ENCODE measurements at places on chromosomes 6 and 20.

DNA sequence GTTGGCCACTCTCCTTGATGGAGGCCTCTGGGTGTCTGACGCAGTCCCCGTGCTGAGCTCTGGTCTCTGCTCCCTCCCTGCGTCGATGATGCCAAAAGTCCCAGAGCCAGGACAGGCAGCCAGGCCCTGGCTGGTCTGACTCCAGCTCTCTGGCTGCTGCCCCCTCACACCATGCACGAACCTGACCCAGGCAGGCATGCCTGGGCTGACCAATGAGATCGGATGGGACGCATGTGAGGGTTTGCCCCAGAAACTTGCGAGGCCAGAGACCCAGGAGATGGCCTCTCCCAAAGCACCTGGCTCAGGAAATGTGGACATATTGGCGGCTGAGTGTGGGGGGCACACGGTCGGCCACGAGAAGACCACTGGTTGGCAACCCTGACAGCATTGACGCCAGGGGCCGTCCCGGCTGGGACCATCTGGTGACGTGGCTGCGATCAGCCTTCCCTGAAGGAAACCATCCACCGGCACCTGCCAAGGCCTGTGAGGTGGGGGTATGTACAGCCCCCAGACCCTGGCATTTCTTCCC, 51.2 kb upstream of the FRMD1 start:
- no peak for DNase-seq

DNA sequence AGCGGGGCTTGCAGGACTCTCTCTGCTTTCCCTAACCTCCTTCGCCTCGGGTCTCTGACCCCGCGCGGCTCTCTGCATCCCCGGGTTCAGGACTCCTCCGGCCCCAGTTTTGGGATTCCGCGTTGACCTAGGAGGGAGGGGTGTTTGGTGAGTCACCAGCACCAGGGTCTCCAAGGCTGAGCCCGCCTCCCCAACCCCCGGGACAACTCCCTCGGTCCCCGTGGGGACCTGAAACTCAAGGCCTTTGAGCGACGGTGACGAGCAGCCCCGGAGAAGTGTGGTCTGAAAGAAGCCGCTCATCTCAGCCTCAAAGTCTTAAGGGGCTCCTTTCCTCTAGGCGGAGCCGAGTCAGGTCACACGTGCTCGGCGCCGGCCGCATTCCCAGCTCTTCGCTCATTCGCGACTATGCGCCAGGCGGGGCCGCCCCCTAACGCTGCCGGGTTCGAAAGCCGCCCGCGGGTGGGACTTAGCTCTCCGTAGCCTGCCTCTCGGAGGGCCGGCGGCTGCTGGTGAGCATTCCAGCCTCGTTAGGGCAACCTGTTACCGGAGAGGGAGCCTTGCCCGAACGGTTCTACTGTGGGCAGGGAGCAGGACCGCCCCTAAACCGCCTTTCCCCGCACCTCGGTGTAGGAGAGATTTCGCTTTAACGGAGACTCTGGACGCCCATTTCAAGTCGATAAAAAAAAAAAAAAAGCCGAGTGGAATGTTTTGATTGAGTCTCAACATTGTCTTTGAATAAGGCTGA, 3.0 kb upstream of the PRDM13 start:
- DNase-seq, result no peak

DNA sequence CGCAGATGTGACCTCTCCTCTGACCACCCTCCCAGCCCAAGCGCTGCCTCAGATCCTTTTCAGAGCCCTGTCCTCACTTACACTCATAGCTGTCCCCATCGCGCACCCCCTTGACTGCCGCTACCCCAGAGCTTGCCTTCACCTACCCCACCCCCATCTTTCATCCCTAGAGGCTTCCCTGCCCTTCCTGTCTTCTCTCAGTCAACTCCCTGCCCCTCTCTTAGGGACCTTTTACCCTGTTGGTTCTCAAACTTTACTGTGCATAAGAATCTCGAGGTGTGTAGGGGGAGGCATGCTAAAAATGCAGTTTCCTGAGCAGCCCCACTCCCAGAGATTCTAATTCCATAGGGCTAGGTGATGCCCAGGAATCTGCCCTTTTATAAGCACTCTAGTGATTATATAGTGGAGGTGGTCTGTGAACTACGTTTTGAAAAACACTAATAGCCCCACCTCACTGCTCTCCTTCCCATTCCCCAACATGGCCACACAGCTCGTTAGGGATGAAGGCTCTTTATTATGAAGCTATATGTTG, 725 bp downstream of the TM9SF4 start:
- DNase-seq, result no peak

DNA sequence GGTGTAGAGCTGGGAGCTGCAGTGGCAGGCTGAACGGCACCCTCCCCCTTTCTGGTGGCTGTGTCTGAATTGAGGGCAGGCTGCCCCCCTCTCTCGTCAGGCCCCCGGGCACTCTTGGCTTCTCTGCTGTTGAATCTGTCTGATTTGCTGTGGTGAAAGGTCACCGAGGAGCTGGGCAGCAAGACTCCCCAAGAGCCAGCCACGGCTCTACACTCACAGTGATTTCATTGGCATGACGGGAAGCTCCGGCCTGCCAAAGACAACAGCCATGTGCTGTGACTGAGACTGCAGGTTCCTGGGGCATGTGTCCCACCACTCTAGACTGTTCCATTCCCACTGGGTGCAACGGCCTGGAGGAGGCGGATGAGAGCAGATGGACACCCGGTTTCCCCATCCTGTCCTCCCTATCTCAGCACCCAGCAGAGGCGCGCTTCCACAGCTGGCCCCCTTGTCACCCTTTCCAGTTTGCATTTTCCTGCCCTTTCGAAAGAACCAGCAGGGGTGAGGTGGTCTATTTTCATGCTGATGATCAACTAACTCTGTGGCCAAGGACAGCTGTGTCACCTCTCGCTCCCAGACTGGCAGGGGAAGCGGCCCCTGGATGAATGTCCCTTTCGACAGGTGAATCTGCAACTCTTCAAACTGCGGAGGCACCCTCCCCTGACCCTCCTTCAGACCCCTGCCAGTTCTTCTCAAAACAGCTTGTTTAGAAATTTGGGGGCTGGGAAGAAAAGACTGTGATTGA, 2.2 kb downstream of the APCDD1L start:
- DNase-seq, result no peak

DNA sequence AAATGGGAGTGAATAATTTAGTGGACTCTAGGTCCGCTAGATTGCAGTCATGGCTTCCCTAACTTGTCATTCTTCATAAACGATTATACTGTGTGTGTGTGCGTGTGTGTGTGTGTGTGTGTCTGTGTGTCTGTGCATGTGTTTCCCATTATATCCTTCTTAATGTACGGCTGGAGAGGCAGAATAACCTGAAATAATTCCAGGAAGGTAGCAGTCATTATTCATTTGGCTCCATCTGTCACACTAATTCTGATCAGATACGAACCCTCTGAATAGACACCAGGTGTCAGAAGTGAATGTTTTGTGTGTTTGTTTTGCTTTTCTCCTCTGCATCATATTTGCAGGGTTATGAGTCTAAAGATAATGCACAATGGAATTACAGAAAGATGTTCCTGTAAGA, 372.9 kb downstream of the DOK5 start:
- DNase-seq, result no peak

DNA sequence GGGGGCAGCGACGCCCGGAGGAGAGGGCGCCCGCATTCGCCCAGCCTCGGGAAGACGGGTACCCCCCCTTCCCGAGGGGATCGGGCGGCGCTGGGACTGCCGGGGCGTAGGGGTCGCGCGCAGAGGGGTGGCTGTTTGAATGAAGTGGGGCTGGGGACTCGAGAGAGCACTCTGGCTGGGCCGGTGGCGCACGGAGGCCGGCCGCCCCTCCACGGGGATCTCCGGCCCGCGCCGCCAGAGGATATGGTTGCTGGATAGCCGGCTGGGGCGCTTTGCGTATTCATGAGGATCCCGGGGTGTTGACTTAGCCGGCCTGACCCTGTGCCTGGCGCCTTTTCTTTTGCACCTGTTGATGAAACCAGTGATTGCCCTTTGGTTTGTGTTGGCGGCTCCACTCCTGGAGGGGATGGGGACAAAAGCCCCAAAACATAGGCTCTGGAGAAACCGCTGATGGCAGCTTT, 469 bp downstream of the SYNJ2 start:
- peak; percentile 20 for DNase-seq

GRCh38 chr6:43887340-43887858, 117.4 kb downstream of the VEGFA start:
- DNase-seq, result no peak

DNA sequence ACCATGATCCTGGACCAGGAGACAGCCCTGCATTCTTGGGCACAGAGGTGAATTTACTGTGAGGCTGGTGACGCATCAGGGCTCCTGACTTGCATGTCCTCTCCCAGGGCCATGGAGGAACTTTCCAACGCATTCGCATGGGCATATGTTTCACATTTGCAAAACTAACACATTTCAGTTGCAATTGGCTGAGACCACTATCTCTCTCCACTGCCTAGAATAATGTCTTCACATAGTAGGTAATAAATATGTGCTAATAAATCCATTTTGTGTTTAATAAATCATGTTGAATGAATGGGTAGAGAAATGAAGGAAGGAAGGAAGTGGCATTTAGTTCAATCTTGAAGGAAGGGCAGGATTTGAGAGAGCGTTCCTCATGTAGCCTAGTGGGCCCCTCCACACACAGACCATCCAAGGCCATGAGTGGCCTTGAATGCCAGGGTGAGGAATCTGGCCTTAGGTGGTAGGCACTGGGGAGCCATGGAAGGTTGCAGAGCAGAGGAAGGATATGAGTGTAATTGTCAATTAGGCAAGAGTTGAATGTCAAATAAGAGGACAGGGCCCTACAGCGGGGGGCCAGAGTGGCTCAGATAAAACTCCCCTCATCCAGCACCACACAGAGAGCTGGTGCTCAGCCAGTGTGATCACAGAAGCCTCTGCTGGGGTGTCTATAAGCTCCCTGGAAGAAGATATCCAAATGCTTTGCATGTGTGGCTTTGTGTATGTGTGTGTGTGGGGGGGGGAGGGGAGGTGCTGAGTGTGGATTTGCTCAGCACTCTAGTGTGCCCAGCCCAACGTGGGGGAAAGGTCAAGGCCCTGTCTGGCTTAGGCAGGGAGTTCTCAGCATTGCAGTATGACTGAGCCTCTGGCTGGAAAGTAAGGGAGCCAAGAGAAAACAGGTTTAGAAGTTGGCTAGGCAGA, 30.9 kb upstream of the CCN5 start:
- DNase-seq, result no peak

GRCh38 chr20:14790190-14790589, 452.8 kb upstream of the FLRT3 start:
- no peak for DNase-seq

- DNase-seq, result no peak
Observed at GRCh38 chr6:124780623-124781022, 181.6 kb upstream of the RNF217 start.

- DNase-seq, result no peak
Observed at GRCh38 chr20:34871966-34872621, 562 bp downstream of the GGT7 start.

- no peak for DNase-seq
Observed at GRCh38 chr6:30821862-30822784, 62.2 kb upstream of the DDR1 start.

- DNase-seq, result no peak
Observed at GRCh38 chr20:24097506-24098245, 109.1 kb upstream of the GGTLC1 start.

GRCh38 chr6:11069760-11070159, 23.9 kb upstream of the SMIM13 start:
- no peak for DNase-seq

- DNase-seq, result no peak
Observed at GRCh38 chr6:130159956-130160355, 62.8 kb downstream of the SAMD3 start.

- DNase-seq, result no peak
Observed at GRCh38 chr6:50288881-50289280, 239.2 kb upstream of the DEFB112 start.

DNA sequence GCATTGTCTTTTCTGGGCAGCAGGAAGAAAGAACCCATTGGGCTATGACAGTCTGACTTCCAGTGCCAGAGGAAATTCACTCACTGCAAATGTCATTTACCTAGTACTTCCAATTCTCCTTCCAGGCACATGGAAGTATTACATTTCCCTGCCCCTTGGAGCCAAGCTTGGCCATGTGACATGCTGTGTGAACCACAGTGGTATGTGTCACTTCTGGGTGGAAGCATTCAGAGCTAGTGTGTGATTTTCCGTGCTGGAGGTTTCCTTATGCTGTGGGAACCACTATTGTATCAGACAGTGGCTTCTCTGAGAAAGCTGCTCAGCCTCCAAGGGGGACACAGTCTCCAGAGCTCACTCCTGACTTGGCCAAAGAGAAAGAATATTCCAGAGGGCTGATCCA, 387.6 kb downstream of the CDC5L start:
- no peak for DNase-seq

DNA sequence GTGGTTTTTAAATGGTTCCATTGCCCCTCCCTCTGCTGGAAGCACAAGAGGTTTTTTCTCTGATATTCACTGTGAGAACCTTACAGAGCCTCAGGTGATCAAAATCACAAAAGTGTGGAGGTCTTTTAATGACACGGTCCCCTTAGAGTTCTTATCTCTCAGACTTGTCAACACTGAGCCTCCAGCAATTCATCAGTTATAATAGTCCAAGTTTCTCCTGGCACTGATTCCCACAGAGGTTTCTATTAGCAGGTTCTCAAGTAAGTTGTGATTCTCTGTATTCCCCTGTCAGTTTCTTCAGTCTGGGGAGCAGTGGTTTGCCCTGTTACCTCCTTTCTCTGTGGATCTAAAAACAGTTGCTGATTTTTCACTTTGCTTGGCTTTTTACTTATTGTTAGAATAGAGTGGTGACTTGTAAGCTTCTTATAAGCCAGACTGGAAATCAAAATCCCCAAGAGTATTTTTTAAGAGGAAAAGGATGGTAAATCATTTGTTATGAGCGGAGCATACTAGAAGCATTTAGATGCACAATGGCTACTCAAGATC, 157.4 kb upstream of the BMP5 start:
- no peak for DNase-seq

DNA sequence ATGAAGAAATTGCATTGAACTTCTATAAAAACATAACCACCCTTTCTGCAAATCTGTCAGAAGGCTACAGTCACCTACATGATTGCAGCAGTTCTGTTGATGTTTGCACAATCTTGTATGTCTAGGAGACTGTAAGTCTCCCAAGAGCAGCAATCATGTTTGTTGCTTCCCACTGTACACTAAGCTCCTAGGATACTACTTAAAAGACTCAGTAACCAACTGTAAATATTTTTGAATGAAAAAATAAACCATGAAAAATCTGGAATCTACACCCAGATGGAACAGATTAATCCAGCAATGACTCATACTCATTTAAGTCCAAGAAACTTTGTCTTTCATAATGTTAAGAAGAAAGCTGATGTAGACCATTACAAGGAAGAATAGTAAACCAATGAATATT, 168.5 kb upstream of the ATXN1 start:
- no peak for DNase-seq

- no peak for DNase-seq
Observed at GRCh38 chr20:539848-540247, 3.7 kb downstream of the CSNK2A1 start.

- DNase-seq, result no peak
Observed at GRCh38 chr20:26207237-26207966, 510.7 kb upstream of the ZNF337 start.
